ENCODE measurements at places on chromosomes 6 and 20.
A peak's percentile ranks its signal among the peaks of the same experiment; 100 is the strongest.

- DNase-seq = no peak
Measured at GRCh38 chr6:90209527-90209926, 87.1 kb downstream of the BACH2 start.

GRCh38 chr6:168104636-168105035 is 25.6 kb upstream of the FRMD1 start:
- DNase-seq = no peak

GRCh38 chr6:30845183-30845582 is 39.1 kb upstream of the DDR1 start:
- DNase-seq = peak; percentile 28

- peak; percentile 89 for DNase-seq
Measured at GRCh38 chr20:57048027-57048869, 218.2 kb downstream of the BMP7 start.

DNA sequence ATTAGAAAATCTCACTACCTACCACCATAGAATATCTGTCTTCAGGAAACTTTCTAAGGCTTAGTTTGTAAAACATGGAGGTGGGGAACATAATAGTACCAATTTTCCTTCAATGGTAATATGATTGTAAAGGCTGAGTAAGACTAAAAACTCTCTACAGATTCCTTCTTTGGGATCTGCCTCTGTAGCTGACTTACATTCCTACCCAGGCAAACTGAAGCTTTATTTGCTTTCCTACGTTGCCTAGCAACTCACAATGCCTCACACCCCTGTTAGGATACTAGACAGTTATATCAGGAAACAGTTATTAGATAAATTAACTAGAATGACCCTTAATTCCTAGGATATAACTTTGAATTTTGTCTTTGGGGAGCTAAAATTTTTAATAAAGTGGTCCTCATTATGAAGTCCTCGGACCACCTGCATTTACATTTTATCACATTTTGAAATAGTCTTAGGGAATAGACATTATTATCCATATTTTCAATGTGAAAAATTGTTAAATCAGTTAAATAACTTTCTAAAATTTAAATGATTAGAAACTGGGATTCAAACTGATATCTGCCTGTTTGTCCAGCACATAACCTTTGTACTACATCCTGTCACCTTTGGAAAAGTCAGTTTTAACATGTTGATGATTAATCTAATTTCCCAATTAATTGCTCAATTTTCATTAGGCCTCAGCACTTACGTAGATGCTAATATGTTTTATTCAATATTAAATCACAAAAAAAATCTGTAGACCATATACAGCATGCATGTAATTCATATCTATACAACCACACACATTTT is 591.4 kb downstream of the RNF144B start:
- DNase-seq = no peak

- DNase-seq = peak; percentile 51
Measured at GRCh38 chr6:29628419-29629281, 4.3 kb downstream of the GABBR1 start.

DNA sequence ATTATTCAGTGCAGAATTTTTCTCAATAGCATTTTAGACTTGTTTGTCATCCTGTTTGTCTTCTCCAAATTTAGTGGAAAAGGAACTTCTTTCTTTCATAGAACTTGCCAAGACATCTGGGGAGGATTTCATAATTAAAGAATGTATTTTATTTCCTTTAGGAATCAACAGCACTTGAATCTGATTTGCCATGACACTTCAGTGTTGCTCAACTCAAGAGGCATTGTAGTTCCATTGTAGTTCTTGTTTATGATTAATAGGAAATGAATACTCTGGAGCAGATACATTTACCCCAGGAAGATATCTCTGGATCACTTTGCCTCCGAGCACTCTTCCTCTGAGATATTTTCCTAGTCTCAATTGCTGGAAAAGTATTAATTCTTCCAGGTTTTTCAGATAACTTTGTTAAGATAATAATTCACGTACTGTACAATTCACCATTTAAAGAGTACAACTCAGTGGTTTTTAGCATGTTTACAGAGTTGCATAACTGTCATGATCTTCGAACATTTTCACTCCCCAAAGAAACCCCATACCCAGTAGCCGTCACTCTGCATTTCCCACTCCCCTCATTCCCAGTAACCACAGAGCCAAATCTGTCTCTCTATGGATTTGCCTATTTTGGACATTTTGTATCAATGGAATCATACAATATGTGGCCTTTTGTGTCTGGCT is 29.7 kb downstream of the AKAP12 start:
- DNase-seq = no peak

- DNase-seq = no peak
Measured at GRCh38 chr6:105645156-105645555, 242.3 kb upstream of the PREP start.

DNA sequence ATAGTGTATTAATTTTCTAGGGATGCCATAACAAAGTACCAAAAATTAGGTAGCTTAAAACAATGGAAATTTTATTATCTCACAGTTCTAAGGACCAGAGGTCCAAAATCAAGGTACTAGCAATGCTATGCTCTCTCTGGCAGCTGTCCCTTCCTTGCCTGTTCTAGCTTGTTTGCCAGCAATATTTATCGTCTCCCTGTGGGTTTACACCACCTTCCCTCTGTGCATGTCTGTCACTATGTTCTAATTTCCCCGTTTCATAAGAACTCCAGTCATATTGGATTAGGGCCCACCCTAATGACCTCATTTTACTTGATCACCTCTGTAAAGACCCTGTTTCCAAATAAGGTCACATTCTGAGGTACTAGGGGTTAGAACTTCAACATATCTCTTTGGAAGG is 217.2 kb downstream of the IBTK start:
- DNase-seq = no peak

GRCh38 chr6:132399376-132400074 is 1.8 kb downstream of the MOXD1 start:
- DNase-seq = no peak

GRCh38 chr20:17594443-17594842 is 24.6 kb downstream of the DSTN start:
- no peak for DNase-seq

GRCh38 chr6:112274774-112275173 is 20.4 kb upstream of the LAMA4 start:
- no peak for DNase-seq

DNA sequence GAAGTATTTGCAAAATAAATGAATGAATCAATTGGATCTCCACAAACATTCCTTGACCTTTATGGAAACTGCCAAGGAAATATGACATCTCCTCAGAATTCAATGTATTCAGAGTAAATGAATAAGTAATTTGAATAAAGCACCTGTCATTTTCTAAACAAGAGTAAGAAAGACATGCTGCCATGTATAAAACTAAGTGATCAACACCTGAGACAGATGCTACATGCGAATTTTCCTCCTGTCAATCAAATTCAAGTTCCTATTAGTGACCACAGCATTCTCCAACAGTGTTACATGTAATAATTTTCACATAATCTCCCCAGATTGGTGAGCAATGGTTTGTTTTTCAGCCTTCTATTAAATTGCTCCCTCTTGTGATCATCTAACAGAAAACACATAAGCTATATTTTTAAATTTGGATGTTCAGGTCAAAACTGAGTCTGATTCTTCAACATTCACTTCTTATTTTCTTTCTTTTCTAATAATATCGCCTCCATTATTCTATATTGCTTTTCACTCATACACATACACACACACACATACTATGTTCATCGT is 163.2 kb upstream of the RNF217 start:
- DNase-seq = no peak

Measured in RPMI8226 (cell line).